Activated CD4-positive, CD25-positive, alpha-beta regulatory T cell treated with anti-CD3 and anti-CD28 coated beads, Interleukin-2, amount 50 U/mL, for 24 hours (primary cell): ENCODE measurements at places on chromosomes 16 and 17.

DNA sequence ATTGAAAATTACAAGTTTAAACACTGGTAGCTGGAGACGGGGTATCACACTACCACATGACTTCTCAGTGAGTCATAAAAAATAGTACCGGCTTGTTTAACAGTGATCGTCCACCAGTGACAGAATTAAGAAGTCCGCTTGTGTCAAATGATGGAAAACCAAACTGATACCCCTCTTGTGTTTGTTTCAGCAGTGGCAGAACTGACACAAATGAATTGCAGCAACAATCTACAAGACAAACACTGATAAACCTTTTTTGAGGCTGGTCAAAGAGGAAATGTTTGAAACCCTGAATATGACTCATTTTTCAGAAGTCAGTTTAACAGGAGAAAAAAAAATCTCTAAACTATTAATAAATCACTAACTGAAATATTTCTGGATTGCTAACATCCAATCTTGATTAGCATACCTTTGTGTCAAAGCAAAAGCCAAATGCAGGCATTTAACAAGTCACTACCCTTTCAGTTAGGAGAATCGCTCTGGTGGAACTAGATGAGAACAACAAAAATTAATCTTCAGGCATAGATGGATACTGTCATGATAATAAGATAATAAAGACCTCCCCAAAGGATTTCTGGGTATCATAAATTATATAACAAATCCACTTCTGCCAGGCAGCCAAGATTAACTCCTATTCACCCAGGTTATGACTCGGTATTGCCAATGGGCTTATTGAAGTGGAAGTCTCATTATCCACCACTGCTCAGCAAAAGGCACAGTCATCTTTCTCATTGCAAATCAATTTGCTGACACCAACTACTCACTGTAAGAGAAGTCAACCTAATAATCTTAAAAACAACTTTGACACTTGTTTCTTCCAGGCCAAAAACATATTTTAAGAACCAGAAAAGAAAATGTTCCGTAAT, 20.8 kb downstream of the DCUN1D3 start:
- ATAC-seq = peak; percentile 57

- ATAC-seq = no peak
These were observed 8.0 kb downstream of the HS3ST3A1 start for GRCh38 chr17:13593757-13594156.

- no peak for ATAC-seq
These were observed 271.6 kb downstream of the C16orf95 start for GRCh38 chr16:87045466-87046216.

- peak; percentile 74 for ATAC-seq
These were observed 4.4 kb downstream of the FMNL1 start for GRCh38 chr17:45225964-45226530.

- ATAC-seq = no peak
These were observed 13.8 kb upstream of the WFIKKN1 start for GRCh38 chr16:616733-617586.

DNA sequence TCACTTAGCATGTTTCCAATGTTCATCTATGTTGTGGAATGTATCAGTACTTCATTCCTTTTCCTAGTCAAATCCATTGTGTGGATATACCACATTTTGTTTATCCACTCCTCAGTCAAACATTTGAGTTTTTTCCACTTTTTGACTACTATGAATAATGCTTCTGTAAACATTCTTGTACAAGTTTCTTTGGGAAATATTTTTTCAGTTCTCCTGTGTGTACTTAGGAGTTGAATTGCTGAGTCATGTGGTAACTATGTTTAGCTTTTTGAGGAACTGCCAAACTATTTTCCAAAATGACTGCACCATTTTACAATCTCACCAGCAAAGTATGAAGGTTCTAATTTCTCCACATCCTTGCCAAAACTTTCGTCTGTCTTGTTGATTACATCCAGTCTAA, 223.7 kb upstream of the AXIN2 start:
- no peak for ATAC-seq

DNA sequence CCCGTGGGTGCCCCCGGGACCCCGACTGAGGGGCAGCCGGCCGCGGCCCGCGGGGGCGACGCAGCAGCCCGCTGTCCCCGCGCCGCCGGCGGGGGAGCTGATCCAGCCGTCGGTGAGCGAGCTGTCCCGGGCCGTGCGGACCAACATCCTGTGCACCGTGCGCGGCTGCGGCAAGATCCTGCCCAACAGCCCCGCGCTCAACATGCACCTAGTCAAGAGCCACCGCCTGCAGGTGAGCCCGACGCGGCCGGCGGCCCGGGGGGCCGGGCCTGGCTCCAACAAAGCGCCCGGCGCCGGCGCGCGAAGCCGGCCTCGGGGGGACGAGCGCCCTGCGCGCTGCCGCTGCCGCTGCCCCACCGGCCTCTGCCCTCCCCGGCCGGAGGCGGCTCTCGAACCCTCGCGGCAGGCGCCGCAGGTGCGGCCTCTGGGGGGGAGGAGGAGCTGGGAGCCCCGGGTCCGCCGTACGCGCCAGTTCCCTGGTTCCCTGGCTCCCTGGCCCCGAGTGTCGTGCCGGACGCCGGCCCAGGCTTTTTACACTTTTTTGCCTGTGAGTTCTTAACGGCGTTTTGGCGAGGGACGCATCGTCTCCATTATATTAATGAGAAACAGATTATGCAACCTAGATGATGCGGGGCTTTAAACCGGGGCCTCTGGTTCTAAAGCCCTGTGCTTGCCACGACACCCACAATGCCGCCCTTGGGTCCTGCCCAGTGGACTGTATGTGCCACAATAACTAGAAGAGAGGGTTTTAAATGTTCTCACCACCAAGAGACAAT, 521 bp downstream of the ATMIN start:
- ATAC-seq = peak; percentile 70

GRCh38 chr17:75927286-75927922, 13.4 kb downstream of the FBF1 start:
- ATAC-seq = no peak

DNA sequence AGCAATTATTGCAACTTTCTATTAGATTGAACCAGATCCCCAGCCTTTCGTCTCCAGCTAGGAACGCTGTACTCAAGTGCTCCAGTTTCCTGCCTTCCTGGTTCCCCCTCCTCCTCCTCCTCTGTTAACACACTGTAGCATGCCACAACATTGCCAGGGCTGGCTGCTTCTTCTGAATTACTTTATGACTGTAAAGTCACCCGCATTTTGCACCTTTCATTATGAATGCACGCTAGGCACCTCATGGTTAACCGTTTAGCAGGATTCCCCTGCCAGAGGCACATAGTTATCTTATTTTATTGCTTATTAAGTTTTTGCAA, 4.5 kb downstream of the ZNF423 start:
- ATAC-seq = no peak

DNA sequence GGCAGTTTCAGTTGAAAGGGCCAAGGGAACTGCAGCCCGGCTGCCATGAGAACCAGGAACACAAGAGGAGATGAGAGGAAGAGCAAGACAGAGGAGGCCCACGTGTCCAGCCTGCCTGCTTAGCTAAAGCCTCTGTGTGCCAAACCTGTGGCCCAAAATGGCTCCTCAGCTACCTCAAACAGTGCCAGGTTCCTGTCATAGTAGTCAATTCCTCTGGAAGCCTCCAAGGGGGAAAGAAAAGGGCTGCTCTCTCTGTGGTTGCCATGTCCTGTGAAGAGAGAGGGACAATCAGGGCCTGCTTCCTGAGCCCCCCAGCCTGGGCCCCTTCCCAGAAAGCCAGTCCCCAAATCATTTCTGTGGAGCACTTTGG, 5.2 kb downstream of the SLC12A4 start:
- ATAC-seq = no peak

GRCh38 chr17:66275651-66276050, 26.8 kb upstream of the PRKCA start:
- ATAC-seq = peak; percentile 28

DNA sequence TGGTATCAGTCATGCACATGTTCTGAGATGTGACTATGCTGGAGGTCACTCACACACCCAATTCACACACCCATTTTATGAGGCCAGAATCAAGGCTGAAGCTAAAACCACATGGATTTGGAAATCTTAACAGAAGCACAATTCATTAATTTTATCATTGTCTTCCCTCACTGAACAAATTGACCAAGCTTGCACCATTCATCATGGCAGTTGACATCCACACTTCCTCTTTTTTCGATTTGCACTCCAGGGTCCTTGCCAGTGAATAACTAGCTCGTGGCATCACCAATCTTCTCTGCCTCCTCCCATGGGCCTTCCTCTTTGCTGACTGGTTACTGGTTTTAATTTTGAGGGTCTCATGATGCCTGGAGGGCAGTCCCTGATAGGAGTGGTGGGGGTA, 123.0 kb upstream of the ASIC2 start:
- no peak for ATAC-seq

GRCh38 chr17:8835631-8836364, 31.7 kb downstream of the PIK3R6 start:
- ATAC-seq = no peak

DNA sequence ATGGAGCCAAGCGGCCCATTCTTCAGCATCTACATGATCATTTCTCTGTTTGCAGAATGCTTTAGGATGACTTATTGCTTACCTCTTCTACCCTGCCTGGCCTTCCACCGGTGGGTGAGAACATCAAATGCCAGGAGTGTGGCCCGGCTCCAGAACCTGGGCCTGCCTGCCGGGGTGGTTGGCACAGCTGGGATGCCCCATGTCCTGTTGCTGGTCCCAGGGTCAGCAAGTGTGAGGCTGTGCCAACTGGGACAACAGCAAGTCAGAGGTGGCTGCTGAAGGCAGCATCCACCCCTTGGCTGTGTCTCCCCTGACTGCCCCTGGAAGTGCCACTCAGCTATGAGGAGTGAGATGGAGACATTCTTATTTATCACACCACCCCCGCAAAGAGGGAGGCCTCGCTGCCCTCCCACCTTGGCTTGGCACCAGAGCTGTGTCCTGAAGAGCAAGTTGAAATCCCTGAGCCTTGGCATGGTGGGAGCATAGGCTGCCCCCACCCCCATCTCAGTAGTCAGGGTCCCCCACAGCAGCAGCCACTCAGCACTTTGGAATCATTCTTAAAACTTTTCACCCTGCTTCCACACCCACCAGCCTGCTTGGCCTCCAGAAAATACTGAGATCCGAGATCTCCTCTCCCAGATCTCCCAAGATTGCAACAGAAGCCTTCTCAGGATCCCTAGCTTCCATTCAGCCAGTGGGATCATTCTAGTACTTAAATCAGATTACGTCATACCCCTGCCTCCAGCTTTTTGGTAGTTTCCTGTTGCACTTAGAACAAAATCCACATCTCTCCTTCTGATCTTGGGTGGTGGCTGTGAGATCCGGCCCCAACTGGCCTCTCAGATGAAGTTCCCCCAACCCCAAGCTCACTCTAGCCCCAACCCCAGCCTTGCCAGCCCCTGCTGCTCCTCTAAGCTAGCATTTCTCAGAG, 127.5 kb downstream of the SOCS1 start:
- ATAC-seq = no peak

DNA sequence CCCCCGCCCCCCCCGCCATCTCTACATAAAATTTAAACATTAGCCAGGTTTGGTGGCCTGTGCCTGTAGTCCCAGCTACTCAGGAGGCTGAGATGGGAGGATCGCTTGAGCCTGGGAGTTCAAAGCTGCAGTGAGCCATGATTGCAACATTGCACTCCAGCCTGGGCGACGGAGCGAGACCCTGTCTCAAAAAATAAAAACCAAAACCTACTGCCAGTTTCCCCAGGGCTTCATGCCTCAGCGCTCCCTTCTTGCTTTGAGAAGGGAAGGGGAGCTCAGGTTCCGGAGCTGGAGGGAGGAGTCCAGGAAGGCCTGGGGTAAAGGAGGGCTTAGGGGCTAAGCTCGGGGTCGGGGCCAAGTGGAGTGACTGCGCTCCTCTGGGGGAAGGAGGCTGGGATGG, 20.5 kb downstream of the PLCD3 start:
- no peak for ATAC-seq

DNA sequence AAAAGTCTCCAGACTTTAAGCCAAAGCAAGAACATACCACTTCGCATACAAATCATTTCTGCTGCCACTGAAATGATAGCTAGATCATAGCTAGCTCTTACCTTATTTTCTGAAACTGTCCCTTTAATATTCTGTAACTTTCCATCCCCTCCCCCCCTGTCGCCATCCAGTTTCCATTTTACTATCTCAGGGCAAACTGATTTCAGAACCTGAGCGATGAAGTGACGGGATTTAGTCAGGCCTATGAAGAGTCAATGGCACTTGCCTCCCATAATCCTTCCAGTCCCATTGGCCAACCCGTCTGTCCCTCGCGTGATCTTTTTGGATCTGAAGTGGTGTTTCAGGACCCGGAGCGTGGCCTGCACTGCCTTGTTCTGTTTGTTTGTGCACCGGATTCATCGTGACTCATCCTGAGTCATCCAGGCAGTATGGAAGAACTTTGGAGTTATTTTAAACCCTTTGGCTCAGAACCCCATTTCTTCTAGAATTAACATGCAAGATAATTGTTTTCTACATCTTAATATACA, 199.8 kb upstream of the CHMP6 start:
- peak; percentile 53 for ATAC-seq

GRCh38 chr16:73192232-73192894, 144.4 kb upstream of the ZFHX3 start:
- ATAC-seq = no peak

DNA sequence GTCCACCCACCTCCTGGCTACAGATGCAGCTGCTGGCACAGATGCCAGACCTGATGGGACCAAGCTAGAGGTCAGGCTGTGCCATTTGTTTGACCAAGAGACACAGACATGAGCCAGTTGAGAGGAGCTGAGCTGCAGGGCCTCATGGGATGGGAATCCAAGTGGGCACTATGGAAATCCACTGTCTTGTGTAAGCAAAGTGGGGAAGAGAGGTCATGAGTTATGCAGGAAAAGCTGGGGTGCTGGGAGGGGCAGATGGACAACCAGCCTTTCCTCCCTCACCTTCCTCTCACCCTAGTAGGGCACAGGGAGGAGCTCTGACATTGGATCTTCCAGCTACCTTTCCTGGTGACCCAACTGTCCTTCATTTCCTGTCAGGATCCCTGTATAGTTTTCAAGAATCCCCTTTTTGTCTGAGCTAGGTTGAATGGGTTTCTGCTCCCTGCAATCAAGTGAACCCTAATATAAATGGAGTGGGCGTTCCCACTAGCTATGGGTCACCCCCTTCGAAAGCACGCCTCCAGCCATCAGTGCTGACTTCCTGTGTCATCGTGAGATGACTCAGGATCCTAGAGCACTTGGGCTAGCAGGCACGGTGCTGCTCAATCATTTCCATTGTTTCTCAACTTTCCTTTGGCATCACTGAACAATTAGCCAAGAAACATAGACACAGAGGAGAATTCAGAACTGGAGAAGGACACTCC, 13.6 kb downstream of the ATPAF2 start:
- ATAC-seq = peak; percentile 95

DNA sequence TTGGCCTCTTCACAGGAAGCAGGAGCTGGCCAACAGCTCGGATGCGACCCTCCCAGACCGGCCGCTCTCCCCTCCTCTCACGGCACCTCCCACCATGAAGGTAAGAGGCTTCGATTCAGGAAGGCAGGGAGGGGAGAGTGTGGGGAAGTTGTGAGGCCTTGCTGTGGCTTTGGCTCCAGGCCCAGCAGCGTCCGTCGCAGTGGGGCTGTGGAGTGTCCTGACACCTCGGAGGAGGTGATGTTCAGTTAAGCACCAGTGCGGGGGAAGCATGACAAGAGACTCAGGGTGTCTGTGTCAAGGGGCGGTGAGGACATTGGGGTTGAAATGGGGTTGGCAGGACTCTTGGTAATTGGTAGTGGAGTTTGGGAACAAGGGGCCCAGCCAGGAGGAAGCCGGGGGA, 109.0 kb downstream of the RAP1GAP2 start:
- no peak for ATAC-seq
